ENCODE measurements at places on chromosomes 2 and 18.
A peak's percentile ranks its signal among the peaks of the same experiment; 100 is the strongest.

GRCh38 chr2:190451561-190452176 lies 43.5 kb downstream of the MFSD6 start:
- no peak for DNase-seq

DNA sequence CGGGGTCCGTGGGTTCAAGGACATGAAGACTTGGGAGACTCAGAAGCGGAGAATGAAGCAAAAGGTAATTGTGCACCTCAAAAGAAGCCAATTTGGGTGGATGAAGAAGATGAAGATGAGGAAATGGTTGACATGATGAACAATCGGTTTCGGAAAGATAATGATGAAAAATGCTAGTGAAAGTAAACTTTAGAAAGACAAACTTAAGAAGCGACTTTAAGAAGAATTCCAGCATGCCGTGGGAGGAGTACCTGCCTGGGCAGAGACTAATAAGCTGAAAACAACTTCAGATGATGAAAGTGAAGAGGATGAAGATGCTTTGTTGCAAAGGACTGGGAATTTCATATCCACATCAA lies 43.5 kb downstream of the PSTPIP2 start:
- DNase-seq, result no peak

DNA sequence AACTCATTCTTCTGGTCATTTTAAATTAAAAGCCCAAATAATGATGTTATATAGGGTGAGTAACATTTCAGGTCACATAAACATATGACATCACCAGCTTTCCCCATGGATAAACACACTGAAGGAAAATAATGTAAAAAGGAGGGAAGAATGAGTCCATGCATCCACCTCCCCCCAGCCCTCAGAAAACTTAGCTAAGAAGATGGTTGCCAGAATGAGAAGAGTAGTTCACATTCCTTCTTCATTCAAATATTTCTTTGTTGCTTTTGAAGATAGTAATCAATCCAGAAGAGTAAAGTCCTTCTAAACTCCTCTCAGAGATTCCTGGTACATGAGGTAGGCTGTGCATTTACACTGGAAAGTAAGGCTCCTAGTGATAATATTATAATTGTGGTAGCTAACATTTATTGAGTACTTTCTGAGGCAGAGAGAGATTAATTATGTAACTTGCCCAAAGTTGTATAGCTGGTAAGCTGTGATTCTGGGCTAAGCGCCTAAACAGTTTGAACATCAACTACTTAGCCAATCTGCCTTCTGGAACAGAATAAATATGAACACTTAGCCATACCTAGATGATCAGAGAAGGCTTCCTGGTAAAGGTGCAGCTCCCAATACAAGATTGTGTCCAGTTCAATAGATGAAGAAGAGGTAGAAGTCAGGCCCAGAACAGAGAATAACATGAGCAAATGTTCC lies 256.7 kb upstream of the FN1 start:
- DNase-seq, result peak; percentile 45

DNA sequence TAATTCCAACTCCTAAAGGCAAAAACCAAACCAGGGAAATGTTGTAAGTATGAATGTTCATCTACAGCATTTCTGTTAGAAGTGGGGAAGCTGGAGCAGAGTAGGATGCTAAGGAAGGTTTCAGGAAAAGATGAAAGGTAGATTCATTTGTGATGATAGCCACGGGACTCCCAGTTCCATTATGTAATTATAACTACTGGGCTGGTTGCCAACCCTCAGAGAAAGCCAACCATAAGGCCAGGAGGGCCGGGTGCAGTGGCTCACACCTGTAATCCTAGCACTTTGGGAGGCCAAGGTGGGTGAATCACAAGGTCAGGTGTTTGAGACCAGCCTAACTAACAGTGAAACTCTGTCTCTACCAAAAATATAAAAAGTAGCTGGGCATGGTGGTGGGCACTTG lies 288.9 kb upstream of the ETAA1 start:
- DNase-seq, result no peak

DNA sequence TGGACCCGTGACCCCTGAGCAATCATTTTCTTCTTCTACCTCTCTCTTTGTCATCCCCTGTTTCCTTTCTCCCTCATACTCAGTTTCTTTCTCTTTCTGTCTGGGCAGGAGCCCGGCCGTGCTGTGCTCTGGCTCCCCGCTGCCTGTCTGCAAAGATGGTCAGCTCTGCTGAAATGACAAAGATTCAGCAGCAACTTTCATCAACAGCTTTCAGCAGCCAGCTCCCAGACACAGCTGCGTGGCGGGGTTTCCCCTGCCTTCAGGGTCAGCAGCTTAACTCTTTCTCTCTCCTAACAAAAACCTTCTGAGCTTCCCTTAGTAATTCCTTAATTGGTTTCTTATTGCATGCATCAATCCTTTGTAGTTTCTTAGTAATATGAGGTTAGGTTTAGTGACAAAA lies 1234.4 kb downstream of the CNTNAP5 start:
- DNase-seq, result no peak

GRCh38 chr2:60071490-60071831 lies 482.0 kb downstream of the BCL11A start:
- DNase-seq, result no peak

- DNase-seq, result no peak
These were observed 22.0 kb downstream of the ZNF804A start for GRCh38 chr2:184620367-184620766.

- DNase-seq, result no peak
These were observed 166.2 kb downstream of the SH3RF3 start for GRCh38 chr2:109295070-109295780.

DNA sequence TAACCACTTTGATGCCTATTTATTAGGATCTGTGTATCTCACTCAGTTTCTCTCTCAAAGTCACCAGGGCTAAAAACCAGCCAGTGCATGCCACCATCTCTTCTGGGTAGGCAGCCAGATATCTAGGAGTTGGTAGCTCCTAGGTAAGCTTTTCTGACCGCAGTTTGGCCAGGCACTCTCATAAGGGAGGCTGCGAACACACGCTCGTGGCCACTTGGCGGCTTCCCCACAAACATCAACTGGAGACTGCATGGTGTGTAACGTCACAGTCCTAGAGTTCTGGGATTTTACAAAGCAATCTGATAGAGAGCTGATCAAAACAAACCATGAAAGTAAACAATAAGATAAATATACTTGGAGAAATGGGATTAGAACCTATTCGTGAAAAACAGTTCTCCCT lies 424.3 kb upstream of the ACVR2A start:
- DNase-seq, result no peak

- DNase-seq, result no peak
These were observed 57.1 kb upstream of the MSH6 start for GRCh38 chr2:47725808-47726207.

GRCh38 chr2:152098496-152099366 lies at the start of gene CACNB4:
CACNB4 (minus strand) TSS chr2:152099044.
- DNase-seq, result no peak

GRCh38 chr2:70964596-70965386 lies 13.6 kb upstream of the ANKRD53 start:
- DNase-seq, result no peak

DNA sequence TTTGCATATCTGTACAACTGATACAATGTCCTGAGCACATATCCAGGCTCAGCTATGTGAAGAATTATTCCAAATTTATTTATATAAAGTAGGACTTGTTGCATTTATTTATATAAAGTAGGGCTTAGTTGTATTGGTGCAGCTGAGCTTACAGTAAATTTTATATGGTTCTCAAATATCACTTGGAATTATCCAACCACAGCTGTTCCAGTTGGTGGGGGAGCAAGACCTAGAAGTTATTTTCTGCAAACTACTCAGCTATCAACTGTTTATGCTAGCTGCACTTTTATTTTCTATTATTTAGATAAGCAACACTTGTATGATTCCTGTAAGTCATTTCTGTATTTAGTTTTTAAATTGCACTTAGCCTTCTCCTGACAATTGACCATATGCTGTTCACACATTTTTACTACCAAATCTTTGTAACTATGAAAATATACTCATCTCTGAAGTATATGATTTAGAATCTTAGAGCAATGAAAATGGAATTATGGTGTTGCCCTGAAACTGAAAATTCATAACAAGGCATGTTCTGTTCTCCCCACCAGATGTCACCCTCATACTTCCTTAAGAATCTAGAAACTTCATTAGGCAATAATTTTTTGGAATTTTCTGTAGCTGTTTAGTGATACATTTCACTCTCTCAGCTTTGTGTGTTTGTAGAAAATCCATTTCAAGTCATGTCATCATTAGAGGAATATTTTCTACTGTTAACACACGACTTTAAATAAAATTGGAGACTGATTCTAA lies 157.0 kb upstream of the CBLN2 start:
- no peak for DNase-seq

DNA sequence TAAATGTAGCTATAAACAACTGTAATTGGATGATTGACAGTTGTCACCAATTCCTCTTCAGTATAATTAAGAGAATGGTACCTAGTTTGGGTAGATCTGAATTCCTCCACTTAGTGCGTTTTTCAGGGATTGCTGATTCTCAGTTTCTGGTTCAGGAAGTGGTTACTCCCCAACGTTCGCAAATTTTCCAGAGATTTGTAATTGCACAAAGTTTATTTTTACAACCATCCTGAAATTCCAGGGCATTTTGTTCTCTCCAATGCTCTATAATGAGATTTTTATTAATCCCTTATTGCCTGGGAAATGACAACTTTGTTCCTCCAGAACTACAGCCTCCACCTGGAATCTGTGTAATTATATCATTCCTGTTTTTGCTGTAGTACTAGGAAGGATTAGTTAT lies 710.6 kb upstream of the ZEB2 start:
- DNase-seq, result no peak

DNA sequence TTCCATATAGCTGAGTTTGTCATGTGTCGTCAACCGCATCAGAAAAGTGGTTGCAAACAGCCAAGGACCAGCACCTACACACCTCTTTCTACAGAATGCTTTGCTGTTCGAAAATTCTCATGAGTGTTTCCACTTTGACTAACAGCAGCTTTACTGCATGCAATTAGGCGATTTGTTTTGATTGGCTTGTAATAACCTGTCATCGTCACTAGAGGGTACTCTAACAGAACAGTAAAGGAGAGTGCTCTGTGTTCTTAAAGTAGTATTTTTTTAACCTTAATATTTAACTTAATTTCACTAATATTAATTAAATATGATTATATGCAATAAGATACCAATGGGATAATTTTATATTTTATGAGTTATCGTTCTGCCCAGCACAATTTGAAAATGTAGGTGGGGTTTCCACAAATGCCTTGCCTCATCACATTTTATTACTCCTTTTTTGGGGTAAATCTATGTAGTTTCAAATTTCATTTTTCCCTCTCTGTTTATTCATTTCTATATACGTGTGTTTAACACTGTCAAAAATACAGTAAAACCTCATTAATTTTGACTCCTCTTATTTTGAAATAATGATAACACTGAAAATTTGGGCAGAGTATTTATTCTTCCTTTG lies 502.2 kb downstream of the NRXN1 start:
- DNase-seq, result peak; percentile 9

GRCh38 chr2:167652401-167652800 lies 595.0 kb downstream of the STK39 start:
- DNase-seq, result no peak

DNA sequence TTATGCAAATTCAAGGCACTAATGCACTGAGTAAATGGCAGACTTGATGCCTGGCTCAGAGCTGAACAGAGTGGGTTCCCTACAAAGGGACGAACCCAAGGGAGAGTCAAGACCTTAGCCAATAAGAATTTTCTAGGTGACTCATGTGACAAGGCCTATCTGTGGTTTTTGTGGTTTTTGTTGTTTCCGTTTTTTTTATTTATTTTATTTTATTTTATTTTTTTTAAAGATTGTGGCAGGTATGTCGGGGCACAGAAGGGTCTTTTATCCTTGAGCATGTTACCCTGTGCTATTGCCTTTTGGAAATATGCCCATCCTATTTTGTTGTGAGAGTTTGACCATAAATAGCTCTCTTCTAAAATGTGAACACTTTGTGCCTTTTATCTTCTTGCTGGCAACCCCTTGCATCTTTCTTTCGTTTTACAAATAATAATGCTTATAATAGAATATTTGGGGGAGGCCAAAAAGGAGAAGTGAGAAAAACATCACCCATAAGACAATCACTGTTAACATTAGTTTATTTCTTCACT lies 113.4 kb upstream of the AQP4 start:
- DNase-seq, result no peak

DNA sequence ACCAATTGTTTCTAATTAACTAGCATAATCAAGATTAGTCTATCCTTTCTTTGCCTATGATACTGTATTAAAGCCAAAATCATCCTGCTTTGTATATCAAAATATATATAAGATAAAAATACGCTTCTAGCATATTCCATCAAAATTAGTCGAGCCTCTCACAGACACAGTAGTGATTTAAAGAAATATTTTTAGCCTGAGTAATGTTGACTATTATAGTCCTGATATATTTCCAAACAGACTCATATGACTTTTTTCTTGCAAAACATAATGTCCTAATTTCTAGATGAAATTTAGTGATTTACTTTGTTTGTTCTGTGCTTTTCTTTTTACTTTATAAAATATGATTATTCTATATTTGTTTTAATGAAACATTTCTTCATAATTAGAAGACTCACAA lies 30.9 kb downstream of the FAP start:
- no peak for DNase-seq

DNA sequence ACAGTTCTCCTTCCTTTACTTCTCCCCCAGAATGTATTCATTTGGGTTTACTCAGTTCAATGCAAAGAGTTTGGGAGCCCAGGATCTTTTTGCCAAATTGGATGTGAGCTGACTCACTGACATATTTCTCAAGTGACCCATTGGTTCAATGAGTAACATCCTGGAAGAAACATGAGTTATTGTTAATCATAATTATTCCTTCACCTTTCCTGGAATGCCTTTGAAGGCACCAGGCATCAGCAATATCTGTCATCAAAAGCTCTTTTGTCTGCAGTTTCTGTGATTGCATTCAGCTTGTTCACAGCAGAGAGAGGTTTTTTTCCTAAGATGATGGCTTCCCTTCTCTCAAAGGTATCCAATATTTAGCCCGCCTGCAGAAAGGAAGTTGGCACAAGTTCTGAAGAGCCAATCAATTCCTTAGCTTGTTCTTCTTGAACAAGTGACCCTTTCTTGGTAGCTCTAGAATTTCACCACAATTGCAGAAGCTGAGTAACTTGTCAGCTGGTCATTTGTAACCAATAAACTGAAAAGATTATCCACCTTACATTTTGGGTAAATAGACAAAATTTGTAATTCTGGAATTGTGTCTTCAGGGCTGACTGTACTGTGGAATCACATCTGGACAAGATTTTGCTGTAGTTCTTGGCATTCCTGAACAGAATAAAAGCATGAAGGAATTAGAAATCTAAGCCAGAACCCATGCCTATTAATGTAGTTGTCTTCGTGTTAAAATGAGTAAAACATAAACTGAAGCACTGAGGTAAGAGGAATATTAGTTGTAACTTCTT lies 72.2 kb upstream of the TMEM17 start:
- peak; percentile 96 for DNase-seq

- DNase-seq, result no peak
These were observed 20.2 kb downstream of the INPP4A start for GRCh38 chr2:98464772-98465310.

GRCh38 chr2:95799892-95800291 lies 191.7 kb downstream of the ANKRD36C start:
- no peak for DNase-seq

DNA sequence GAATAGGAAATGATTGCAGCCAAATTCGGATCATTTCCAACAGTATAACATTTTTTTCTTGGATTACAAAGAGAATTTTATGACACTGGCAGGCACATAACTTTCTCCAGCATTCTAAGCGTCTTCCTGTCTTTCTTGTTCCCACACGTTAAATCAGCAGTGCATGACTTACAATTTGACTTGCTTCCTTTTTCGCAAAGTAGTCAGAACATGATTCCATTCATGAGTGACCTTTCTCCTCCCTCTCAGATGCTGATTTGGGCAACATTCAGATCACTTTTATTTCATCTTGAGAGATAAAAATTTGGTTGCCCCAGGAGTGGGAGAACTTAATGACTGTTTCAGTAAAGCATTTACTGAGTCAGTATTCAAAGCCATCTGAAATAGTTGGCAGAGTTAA lies 858.7 kb upstream of the ACVR2A start:
- no peak for DNase-seq
